Amygdala (tissue), 56 donors: ENCODE measurements at places on chromosomes 12 and 14.

DNA sequence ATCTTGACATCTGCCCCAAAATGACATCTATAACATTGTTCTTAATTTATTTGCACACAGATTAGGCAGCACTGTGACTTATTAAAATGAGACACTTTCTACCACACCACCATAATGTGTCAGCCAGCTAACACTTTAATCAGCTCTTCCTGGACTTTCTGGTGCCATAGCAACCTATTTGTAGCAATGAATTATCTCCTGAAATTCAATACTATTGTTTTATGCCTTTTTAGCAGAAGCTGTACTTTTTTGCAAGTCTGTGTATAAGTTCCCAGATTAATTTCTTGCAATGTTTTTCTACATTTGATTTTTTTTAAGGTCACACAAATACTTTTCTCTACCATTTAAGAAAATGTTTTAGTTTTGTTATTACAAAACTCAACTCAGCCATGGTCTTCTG lies 72.8 kb upstream of the SAV1 start:
- DNase-seq: no peak

GRCh38 chr14:36271222-36271621 lies 49.2 kb downstream of the MBIP start:
- no peak for DNase-seq

- DNase-seq: peak; percentile 10
Measured at GRCh38 chr14:69574263-69574953, at the start of gene CCDC177. TSS of gene CCDC177 (minus strand) at chr14:69574871. CDS start at chr14:69573622, 1,249 bp downstream.

GRCh38 chr12:85872497-85873091 lies 1.5 kb upstream of the NTS start:
- no peak for DNase-seq

DNA sequence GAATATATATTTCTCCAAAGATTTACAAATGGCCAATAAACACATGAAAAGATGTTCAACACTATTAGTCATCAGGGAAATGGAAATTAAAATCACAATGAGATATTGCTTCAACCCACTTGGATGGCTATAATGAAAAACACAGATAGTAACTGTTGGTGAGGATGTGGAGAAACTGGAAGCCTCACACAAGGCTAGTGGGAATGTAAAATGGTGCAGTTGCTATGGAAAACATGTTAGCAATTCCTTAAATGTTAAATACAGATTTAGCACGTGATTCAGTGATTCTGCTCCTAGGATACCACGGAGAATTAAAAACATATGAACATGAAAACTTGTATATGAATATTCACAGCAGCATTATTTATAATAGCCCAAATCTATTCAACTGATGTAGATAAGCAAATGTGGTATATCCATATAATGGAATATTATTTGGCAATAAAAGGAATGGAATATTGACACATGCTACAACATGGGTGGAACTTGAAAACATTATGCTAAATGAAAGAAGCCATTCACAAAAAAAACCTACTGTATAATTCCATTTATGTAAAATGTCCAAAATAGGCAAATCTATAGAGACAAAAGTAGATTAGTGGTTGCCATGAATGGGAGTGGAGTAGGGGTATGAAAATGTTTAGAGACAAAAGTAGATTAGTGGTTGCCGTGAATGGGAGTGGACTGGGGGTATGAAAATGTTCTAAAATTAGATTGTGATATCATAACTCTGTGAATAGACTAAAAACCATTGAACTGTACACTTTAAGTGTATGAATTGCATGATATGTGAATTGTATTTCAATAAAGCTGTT lies 227.1 kb upstream of the DDHD1 start:
- DNase-seq: no peak

GRCh38 chr12:19847294-19848059 lies 408.2 kb downstream of the AEBP2 start:
- no peak for DNase-seq

GRCh38 chr12:21372602-21373001 lies at the start of gene IAPP:
TSS of gene IAPP (plus strand) at chr12:21372902. CDS start at chr12:21373352, 450 bp downstream.
- DNase-seq: no peak

DNA sequence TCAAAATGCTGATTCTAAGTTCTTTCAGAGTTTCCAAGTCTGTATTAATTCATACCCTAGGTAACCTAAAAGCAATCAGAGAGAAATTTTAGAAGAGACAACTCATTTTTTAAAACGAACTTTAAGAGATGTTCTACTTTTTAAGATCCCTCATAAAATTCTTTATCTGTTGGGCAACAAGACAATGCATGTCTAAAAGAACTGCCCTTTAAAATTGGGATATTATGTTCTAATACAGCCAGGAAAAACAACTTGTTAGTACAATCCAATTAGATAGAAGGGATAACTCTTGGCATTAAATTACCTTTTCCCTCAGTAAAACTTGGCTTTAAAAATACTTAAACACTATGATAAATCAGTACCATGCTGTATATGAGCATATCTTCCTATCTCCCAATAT lies 15.6 kb downstream of the DICER1 start:
- no peak for DNase-seq

DNA sequence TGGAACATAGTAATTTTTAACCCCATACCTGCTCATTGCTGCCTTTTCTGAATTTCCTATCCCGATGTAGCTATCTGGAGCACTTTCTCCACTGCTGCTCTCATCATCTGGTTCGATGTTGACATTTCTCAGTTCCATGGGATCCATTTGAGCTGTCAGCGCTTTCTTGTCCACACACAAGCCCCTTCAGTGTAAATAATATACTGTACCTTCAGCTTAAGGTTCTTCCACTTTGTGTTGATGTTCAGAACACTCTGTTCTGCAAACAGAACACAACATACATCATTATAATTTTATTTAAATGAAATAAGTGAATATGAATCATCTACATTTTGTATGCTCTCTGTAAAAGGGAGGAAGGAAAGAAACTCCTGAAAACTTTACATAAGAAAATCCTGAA lies 32.9 kb downstream of the SLC38A4 start:
- no peak for DNase-seq

DNA sequence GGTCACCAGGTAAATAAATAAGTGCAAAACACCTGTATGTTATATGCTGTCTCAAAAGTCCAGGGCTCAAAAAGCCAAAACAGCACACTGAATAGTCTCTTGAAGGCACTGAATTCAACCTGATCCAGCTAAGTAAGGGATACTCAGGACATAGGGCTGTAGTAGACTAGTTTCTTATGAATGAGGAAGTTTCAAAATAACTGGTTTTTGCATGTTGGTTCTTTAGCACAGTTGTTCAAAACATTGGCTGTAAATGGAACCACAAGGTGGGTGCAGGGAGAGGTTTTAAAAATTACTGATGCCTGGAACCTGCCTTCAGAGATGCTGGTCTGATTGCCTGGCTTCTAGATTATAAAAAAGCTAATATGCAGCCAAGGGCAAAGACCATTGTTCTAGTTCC lies 34.1 kb downstream of the NDUFA12 start:
- DNase-seq: no peak

DNA sequence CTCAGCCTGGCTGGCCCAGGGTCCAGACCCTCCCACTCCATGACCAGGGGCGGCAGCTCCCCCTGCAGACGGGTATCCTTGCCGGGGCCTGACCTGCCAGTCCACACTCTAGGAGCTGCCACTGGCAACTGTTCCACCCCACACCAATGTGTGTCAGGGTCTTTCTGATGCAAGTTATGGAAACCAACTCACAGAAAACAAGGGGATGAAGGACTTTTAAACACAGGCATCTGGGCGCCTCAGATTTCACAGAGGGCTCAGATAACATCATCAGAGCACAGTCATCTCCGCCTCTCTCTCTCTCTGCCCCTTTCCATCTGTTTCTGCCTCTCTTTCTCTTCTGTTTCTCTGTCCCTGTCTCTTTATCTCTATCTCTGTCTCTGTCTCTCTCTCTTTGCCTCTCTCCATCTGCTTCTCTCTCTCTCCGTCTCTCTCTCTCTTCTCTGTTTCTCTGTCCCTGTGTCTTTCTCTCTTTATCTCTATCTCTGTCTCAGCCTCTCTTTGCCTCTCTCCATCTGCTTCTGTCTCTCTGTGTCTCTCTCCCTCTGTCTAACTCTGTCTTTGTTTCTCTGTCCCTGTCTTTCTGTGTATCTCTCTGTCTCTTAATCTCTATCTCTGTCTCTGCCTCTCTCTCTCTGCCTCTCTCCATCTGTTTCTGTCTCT lies 67.4 kb upstream of the FBRSL1 start:
- no peak for DNase-seq

DNA sequence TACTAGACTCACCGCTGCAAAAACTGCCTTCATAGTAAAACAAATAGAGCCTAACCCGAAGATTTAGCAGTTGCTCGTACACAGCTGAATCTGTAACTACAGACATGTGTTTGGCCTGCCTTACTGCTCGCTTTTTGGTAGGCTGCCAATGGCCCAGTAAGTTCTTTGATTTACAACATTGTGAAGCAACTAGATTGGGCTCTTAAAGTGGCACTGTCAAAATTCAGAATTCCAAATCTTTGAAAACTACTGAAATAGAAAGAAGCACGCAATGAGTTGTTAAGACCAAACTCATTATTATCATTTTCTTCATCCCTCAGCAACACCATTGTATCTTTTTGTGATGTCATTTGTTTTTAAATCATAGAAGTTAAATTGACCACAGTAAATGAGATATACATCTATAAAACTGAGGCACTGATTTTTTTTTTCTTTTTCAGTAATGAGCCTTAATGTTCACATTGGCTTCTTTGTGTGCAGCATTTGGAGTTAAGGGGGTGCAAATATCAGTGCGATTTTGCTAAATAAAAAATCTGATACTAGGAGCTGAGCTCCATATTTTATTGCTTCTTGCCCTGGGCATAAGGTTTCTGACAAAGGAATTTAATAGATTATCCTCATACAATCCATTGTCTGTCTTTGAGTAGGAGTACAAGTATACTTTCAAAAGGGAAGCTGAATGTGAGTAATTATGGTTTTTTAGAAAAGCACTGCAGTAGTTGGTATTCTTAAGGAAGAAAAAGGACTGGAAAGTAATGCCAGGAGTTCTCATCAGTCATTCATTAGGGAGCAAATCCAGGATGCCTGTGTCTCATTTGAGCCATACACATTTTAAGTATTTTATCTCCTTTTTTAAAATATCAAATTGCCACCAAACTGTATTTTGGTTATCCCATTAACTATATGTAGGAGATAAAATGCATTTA lies 138.5 kb downstream of the KICS2 start:
- DNase-seq: peak; percentile 75

DNA sequence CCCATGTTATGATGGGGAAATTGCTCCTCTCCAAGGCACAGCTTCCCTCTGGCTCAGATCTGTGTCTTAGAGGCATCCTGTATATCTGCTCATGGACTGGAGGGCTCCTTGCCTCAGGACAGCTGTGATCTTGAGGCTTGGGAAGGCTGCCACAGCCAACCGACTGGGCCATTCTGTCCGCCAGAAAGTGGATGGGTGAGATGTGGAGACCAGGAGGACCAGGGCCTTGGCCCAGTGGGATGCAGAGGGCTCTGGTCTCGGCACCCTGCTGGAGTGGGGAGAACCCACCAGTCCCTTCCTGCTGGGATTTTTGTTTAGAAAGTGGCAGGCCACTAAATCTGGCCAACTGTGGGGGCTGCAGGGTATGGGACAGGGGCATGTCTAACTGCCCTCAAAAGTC lies 148.6 kb downstream of the CALM1 start:
- DNase-seq: no peak

DNA sequence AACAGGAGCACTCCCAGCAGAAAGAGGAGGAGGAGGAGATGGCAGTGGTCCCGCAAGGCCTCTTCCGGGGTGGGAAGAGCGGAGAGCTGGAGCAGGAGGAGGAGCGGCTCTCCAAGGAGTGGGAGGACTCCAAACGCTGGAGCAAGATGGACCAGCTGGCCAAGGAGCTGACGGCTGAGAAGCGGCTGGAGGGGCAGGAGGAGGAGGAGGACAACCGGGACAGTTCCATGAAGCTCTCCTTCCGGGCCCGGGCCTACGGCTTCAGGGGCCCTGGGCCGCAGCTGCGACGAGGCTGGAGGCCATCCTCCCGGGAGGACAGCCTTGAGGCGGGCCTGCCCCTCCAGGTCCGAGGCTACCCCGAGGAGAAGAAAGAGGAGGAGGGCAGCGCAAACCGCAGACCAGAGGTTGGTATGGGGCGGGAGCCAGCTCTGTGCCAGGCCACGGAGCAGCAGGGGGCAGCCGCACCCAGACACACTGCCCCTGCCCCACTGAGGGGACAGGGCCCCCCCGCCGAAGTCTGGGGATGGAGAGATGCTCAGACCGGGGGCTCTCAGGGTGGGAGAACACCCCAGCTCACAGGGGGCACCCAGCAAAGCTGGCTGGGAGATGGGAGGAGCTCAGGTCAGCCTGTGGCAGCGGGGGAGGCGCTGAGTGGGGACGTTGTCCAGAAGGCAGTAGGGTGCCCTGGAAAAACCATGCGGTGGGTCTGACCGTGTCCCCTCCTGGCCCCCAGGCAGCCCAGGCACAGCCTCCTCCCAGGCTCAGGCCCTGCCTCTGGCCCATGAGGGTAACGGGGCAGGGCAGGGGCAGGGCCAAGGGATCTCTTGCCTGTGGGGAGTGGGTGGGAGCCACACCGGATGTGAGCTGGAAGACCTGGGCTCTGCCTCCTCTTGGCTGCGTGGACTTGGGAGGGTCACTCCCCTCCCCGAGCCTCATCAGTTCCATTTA lies 9.8 kb downstream of the CHGA start:
- no peak for DNase-seq

- DNase-seq: no peak
Measured at GRCh38 chr14:26873362-26873960, 275.6 kb upstream of the NOVA1 start.

DNA sequence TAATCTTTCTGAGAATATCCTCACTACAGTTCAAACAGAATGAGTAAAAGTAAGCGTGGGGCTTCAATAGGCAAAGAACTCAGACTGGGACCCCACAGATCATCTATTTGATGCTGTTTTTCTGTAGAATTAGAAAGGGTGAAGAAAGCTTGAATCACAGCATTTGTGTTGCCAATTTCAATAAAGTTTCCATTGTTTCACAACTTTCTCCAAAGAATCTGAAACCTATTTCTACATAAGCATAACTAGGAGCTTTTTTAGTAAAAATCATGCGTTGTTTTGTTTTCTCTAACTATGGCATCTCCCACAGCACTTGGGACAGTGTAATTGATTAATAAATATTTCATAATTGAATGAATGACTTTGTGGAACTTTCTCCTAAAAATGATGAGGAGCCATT lies 16.7 kb upstream of the NEDD1 start:
- no peak for DNase-seq

GRCh38 chr14:104795781-104796686 lies 486 bp upstream of the AKT1 start:
- no peak for DNase-seq

GRCh38 chr14:59224341-59224740 lies 35.9 kb downstream of the DAAM1 start:
- DNase-seq: no peak

GRCh38 chr14:25103271-25103670 lies 53.3 kb upstream of the STXBP6 start:
- DNase-seq: no peak

DNA sequence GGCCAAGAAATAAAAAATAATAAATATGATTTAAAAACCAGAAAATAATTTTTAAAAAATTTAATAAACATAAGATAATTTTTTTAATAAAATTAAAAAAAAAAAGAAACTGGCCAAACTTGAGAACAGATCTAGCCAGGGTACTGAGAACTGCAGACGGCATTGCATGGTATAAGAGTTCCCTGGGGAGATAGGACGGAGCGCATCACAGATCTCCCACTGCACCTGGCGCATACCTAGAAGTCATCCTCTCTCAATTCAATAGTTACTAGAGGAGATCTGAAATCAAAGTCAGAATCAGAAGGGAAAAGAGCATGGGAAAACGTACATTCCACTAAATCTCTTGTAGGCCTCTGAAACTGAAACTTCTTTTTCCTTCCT lies 58.9 kb upstream of the BCL2L14 start:
- DNase-seq: no peak
